Activated CD4-positive, alpha-beta T cell treated with anti-CD3 and anti-CD28 coated beads, Interleukin-2, amount 50 U/mL, for 24 hours (primary cell): ENCODE measurements at places on chromosomes 7 and 10.

- no peak for DNase-seq
Observed at GRCh38 chr7:99579281-99579955, 18.6 kb upstream of the TMEM225B start.

GRCh38 chr7:46198701-46199100, 277.6 kb upstream of the IGFBP3 start:
- no peak for DNase-seq

DNA sequence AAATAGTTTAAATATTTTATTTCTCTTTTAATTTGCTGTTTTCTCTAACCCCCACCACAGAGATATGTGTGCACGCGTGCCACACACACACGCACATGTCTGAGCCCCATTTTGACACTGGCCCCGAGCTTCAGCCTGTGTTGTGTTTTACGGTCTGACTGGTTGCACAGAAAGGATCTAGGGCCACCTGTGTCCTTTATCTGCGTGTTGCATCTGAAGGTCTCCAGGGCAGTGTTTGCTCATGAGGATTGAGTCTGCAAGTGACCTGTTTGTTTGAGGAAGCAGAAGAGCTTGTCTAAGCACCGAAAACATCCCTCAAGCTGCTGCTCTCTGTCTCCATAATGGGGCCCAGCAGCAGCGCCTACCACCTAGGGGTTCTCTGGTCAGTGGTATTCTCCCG, 266.4 kb upstream of the LYZL1 start:
- DNase-seq: no peak

DNA sequence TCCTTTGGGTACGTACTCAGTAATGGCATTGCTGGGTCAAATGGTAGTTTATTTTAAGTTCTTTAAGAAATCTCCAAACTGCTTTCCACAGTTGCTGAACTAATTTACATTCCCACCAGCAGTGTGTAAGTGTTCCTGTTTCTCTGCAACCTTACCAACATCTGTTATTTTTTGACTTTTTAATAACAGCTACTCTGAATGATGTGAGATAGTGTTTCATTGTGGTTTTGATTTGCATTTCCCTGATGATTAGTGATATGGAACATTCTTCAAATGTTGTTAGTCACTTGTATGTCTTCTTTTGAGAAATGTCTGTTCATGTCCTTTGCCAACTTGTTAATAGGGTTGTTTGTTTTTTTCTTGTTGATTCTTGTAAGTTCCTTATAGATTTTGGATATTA, 558.9 kb downstream of the SH2D4B start:
- DNase-seq: no peak

DNA sequence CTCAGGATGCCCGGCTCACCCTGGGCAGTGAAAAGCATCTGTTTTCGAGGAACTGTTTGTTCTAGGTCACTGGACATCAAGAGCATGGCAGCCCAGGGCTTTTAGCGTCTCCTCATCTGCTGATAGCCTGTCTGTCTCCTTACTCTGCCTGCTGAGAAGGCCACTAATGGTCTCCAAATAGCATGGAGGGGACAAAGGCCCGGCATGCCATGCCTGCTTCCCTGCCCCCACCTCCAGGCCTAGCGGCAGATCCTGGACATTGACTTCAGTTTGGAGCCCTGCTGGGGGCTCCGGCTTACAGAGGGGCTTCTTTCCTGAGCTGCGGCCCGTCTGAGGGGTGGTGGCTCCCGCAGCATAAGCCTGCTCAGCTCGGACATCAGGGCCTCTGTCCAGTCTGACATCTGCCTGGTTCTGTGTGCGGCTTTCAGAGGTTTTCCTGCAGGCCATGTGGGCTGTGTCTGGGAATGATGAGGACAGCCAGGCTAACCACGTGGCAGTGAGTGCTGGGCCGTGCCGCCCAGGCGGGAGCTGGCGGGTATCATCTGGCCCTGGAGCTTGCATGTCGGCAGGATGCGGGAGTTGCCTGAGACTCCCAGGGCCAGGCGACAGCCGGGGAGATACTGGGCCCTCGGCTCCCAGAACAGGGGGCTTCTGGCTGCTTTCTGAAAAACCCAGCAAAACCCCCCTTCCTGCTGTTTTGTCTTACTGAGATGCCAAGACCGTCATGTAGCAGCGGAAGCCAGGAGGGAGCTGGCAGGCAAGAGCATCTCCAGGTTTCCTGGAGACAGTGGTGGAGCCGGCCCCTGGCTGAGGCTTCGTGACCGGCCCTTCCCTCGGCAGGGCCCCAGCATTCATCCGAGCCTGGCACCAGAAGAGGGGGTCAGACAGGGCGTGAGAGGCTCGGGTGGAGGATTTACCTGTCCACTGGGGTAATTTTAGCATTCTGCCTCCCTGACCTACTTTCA, 9.2 kb downstream of the PFKFB3 start:
- DNase-seq: no peak

DNA sequence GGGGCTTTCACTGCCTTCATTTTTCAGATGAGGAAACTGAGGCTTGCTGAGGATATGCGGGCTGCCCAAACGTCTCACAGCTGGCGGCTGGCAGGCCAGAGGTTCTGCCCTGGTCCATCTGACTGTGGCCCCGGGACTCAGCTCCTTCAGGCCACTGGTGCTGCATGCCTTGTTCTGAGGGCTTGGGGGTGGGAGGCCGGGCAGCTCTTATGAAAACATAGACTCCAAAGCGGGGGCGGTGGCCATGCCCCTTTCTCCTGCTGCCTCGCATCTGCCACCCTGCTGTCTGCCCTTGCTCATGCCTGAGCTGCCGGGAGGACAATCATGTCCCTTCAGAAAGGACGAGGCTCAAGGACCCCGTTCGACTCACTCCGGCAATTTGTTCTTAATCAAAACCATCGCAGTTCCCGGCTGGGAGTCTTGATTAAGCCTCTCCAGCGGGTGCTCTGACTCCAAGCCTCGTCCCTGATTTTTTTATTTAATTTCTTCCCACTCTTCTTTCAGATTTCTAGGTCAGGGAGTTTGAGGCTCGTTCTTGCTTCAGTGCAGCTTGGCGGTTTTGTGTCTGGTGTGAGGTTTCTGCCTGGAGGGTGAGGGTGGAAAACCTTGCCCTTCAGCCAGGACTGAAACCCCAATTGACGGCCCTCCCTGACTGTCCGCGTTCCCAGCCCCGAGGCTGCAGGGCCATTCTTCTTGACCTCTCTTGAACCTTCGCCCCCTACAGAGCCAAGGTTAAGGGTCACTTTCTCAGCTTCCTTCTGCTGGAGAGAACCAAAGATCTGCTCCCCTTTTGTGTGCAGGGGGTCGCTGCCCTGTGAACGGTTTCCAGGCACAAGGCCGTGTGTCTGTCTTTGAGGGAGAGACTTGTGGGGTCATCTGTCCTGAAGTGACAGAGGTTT, 120.8 kb downstream of the DNAJB6 start:
- DNase-seq: no peak

GRCh38 chr10:131743190-131744151, 157.3 kb upstream of the PPP2R2D start:
- no peak for DNase-seq

DNA sequence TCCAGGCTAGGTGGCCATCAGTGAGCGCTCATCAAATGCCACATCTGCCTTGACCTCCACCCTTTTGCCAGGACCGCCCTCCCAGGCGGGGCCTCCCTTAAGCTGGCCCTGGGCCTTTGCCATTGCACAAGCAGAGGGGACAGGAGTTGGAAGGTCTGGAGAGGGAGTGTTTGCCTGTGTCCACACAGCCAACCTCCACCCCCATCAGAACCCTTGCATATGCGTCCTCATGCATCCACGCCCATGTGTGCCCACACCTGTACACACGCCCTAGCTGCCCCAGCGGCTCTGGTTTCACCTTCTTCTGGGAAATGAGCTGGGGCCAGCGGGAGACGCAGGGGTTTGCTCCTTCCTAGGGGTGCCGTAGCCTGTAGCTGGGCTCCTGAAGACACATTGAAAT, 64.0 kb downstream of the NEURL1 start:
- DNase-seq: no peak

- DNase-seq: no peak
Observed at GRCh38 chr10:1521741-1522140, 215.6 kb downstream of the ADARB2 start.
